ENCODE measurements at places on chromosomes 4 and X. TPM values are rescaled to one million over a fixed set of nuclear protein-coding genes. Genes with fewer than 3 reads are reported as not detected.

ANXA10 gene
- 0.24 TPM for polyA plus RNA-seq

UGT2B11 gene
- 0.15 TPM for polyA plus RNA-seq

PAGE5 gene
- not detected for polyA plus RNA-seq

DNA sequence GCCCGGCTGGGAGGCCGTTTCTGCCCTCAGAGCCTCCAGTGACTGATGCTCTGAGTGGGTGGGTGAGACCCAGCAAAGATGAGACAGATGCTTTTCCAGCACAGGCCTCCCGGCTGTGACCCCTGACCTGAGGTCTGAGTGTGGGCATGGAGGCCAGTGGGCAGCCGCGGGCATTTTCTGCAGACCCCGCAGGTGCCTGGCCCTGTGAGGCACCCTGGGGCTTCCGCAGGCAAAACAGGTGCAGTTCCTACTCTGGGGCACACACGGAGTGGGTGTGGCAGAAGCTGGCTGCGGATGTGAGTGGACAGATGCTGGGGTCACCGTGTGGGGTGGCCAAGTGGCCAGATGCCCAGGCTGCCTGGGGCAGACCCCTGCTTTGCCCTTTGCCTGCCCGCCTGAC is 14.8 kb downstream of the HTRA3 start:
- no peak for DNase-seq

GRCh38 chr4:55830048-55830447 is 10.5 kb downstream of the EXOC1L start:
- no peak for DNase-seq

GRCh38 chrX:129642641-129643040 is 12.1 kb downstream of the APLN start:
- DNase-seq: no peak

Measured in large intestine (tissue), 12 donors.